ENCODE measurements at places on chromosomes 5 and 9.

- no peak for DNase-seq
- no peak overlapping the region for H3K27ac ChIP-seq
- H3K4me1 ChIP-seq, result no peaks in the 10 kb centered on the region
- H3K36me3 ChIP-seq, result no peaks in the 10 kb centered on the region
- H3K4me3 ChIP-seq, result no peak overlapping the region
- H3K27me3 ChIP-seq, result no peaks in the 10 kb centered on the region
These were observed 68.1 kb upstream of the ERBIN start for GRCh38 chr5:65858316-65858715.

- H3K36me3 ChIP-seq, result no peaks in the 10 kb centered on the region
- H3K27ac ChIP-seq, result no peak overlapping the region
- no peak for DNase-seq
These were observed 122.9 kb upstream of the TAF11L2 start for GRCh38 chr5:17374973-17375742.

- H3K27ac ChIP-seq, result no peak overlapping the region
- H3K36me3 ChIP-seq, result no peaks in the 10 kb centered on the region
- H3K27me3 ChIP-seq, result no peaks in the 10 kb centered on the region
- no peaks in the 10 kb centered on the region for H3K4me1 ChIP-seq
These were observed 568.1 kb upstream of the WWC1 start for GRCh38 chr5:167723254-167723871.

DNA sequence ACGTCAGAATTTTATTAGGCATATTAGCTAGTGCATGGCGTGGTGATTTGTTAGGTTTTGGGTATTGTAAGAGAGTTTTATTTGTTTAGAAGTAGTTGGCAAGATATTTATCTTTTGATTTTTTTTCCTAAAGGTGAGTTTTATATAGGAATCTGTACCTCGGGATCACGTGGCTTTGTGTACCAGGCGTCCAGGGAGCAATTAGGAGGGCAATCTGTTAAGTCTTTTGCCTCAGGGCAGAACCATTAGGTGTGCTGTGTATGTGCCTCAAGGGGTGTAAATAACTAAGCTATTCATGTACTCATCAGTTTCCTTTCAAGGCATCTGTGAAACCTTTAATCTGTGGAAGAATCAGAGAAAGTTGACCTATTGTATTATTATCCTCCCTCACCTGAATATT lies 39.4 kb downstream of the ZSWIM6 start:
- H3K27ac ChIP-seq, result no peak overlapping the region
- no peaks in the 10 kb centered on the region for H3K36me3 ChIP-seq
- no peak overlapping the region for H3K4me3 ChIP-seq
- H3K27me3 ChIP-seq, result no peaks in the 10 kb centered on the region

- H3K4me3 ChIP-seq, result no peak overlapping the region
- no peaks in the 10 kb centered on the region for H3K27me3 ChIP-seq
- H3K36me3 ChIP-seq, result no peaks in the 10 kb centered on the region
- no peak for DNase-seq
These were observed 75.1 kb downstream of the FGF18 start for GRCh38 chr5:171494452-171495121.
